ENCODE measurements at places on chromosomes 2 and 18. TPM values are rescaled to one million over a fixed set of nuclear protein-coding genes. Genes with fewer than 3 reads are reported as not detected.

RRM2 gene
- 16.2 TPM for total RNA-seq

FKBP7 gene
- 2.3 TPM for total RNA-seq

RFTN2 gene
- total RNA-seq: not detected

RAB6C gene
- not detected for total RNA-seq

PRKAG3 gene
- not detected for total RNA-seq

SGO2 gene
- total RNA-seq: 2.0 TPM

SPATA3 gene
- not detected for total RNA-seq

TNFRSF11A gene
- total RNA-seq: 0.50 TPM

OTOS gene
- not detected for total RNA-seq

ZBTB7C gene
- total RNA-seq: 4.2 TPM

THOC1 gene
- 30.2 TPM for total RNA-seq

CXCR1 gene
- total RNA-seq: 1.1 TPM

NOP58 gene
- 137 TPM for total RNA-seq

HOXD4 gene
- total RNA-seq: not detected

MAP3K19 gene
- not detected for total RNA-seq

All from mammary epithelial cell (primary cell).